ENCODE measurements at places on chromosomes 3 and 15.

DNA sequence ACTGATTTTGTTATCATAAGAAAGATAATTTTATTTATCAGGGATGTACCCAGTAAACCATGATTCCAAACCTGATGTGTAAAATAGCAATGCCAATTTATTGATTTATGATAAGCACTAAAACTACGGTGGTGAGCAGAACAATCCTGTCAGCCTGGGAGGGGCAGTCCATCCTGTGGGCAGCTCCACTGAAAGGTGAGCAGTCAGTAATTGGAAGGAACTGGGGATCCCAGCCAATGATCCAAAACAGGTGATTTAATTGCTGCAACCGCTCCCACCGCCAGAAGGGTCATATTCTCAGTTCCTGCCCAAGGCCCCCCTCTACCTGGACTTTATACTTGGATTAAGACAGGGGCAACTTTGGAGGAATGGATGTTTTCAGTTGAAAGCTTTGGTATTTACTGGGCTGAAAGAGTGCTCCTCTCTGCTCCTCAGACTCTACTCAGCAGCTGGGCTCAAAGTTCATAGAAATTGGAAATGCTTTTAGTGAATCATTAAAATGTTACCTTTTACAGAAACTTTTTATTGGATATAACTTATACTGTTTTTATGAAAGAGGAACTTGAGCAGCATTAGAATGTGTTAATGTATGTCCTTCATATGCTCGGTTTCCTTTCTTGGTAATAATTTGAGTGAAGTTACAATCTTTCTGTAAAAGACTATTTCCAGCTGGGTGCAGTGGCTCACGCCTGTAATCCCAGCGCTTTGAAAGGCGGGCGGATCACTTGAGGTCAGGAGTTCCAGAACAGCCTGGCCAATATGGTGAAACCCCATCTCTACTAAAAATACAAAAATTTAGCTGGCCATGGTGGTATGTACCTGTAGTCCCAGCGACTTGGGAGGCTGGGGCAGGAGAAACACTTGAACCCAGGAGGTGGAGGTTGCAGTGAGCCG, 198.6 kb upstream of the IL12A start:
- no peak for DNase-seq

- DNase-seq, result peak; percentile 18
These were observed at the start of gene TMOD2 for GRCh38 chr15:51750792-51751696. TSS of gene TMOD2 (plus strand) at chr15:51751597. CDS start at chr15:51766442, 14,845 bp downstream.

DNA sequence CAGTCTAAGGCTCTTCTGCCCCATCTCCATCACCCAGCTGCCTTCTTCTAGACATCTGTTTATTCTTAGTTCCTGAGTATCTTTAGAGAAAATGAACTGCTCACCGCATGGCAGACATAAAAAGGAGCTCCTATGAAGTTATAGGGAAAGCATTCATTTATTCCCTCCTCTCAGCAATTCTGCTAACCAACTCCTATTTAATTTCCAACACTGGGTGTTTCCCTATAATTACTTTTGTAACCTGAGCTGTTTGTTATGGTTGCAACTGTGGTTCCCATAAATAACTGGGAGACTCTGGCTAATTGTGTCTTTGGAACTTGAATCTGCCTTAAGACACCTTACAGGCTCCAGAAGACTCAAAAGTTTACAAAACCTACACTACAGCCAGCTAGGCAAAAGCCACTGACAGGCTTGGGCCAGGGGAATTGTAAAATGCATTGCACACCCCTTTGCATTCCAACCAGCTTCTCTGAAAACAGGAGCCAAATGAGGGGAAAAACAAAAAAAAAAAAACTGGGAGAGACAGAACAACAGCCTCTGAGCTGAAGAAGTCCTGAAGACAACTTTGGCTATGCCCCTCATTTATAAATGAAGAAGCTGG, 231.5 kb upstream of the FEZF2 start:
- DNase-seq, result no peak

DNA sequence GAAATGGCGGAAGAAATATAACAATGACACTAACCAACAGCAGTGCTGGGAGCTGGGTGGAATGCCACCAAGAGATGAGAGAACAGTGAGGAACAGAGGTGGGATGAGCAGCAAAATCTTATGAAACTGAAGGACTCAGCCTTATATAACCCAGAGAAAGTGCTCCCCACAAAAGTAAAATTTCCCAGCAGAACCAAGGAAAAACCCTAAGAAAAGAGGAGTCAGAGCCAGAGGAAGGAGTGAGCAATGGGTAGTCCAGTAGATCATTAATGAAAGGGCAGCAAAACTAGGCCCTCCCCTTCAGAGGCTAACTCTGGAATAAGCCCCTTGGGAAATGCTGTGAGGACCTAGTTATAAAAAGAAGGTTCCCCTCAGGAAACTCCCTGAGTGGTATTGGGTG, 24.7 kb upstream of the UBE2E1 start:
- DNase-seq, result no peak

DNA sequence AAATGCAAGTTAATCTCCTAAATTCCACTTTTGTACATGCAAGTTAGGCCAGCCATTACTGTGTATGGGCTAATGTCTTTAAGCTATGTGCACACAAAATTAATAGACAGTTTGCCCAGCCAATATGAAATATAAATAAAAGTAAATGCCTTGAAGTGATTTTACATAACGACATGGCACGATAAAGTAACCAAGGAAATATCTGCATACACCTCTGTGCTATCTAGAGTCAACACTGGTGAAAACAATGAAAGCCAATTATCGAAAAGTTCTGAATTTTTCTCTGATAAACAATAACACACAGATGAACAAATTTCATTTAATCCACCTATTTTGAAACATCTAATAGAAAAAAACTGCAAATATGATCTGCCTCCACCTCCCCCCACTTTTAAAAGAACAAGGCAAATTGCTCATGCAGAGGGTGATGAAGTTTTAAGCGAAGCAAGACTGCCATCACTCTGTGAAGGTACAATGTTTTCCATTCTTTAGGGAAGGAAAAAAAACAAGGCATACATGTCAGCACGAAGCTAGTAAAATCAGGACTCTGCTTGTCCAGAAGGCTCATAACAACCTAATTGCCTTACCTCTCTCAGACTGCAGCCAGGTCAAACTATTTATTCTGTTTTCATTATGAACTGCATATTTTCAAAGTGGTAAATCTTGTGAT, 317.7 kb downstream of the MECOM start:
- no peak for DNase-seq

- no peak for DNase-seq
These were observed 503.6 kb upstream of the NAALADL2 start for GRCh38 chr3:174355505-174355904.

DNA sequence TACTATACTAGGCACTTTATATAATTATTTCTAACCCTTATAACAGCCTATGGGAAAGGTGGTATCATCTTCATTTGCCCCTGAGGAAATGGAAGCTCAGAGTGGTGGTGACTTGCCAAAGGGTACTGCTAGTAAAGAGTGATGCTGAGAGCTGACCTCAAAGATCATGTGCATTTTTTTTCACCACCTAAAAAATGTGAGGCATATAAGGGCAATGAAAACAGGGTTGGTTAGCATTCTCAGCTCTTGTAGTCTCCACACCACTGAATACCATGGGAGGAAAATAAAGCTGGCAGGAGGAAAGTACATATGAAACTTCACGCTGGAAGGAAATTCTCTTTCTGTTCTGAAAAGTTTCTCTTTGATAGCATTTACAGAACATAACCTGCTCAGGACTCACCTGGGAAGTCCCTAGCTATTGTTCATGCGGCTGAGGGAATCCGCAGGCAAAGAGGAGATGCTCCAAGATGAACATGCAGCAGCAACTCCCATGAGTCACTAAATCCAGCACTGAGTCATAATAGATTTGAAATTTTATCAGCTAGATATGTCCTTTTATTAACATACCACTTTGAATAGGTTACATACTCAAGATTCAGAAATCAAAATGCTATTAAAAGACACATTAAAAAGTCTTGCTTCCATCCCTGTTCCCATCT, 17.3 kb downstream of the FAIM start:
- DNase-seq, result no peak

DNA sequence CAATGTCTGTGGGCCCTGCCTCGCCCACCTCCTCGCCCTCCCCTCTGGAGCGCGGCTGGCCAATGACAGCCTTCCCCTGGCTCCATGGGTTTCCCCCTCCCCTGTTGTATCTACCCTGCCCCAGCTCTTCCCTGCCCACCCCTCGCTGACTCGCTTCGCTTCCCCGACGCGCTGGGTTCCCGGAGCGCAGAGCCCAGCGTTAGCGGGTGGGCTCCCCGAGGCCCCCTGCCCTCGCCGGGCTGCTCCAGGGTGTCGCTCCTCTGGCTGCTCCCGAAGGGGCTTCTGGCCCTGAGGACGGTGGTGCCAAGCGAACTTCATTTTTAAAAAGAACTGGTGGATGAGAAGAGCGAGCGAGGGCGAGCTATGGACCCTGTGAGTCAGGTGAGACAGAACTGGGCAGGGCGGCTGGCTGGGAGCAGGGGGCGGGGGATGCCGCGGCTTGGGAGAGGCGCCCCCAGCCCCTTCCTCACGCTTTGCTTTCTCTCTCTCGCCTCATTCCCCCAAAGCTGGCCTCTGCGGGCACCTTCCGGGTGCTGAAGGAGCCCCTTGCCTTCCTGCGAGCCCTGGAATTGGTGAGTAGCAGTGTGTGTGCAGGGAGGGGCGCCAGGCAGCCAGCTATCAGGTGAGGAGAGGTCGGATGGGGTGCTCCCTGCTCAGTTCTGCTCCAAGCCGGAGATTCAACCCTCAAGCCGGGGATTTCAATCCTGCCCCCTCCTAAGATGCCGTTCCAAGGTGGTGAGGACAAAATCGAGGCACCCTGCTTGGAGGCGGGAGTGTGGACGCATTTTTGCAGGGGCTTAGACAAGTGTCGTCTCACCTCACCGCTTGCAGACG, at the start of gene SYNPR:
TSS of gene SYNPR (plus strand) at position 138 of the 834 bp plus-strand sequence.
- no peak for DNase-seq

- DNase-seq, result no peak
These were observed 155.0 kb downstream of the DUT start for GRCh38 chr15:48486228-48486627.

GRCh38 chr3:126984391-126985131, 1.6 kb downstream of the PLXNA1 start:
- DNase-seq, result no peak

DNA sequence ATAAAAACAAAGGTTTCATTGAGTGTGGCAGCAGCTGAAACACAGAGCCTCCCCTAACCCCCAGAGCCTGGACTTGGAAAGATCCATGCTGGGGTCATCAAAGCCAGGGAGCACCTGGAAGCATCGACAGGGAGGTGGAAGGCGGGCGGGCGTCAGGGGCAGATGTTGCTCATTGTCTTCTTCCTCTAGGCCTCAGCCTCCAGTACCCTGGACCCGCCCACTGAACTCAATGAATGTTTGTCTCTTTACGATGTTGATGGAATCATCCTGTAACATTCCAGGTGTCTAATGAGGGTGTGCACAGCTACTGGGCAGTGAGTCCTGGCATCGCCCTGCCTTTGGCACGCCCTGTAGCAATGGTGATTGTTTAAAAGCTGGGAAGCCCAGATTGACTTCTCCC, 9.8 kb downstream of the GP5 start:
- DNase-seq, result no peak

DNA sequence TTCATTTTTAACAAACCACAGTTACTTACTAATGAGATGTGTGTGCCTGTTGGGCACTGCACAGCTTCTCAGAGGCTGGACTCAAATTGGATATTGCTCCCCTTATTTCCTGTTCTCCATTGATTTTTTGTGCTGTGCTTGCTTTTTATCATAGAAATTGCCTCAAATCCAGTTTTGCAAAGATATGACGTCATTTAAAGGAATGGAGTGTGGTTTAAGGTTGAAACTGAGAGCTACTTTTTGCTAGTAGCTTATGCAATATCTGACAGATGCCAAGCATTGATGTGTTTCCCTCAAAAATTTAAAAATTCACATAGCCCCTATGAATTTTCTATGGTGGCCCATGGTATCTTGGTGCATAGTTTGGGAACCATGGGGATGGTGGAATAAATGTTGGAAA, 67.7 kb upstream of the ROPN1 start:
- no peak for DNase-seq

GRCh38 chr15:83904107-83905040, 250.5 kb downstream of the ADAMTSL3 start:
- no peak for DNase-seq

GRCh38 chr15:33215941-33216872, 21.7 kb upstream of the FMN1 start:
- DNase-seq, result no peak

All from T-helper 1 cell (primary cell).